Amniotic epithelial cell (primary cell): ENCODE measurements at places on chromosomes 2 and 18.

- DNase-seq, result no peak
These were observed 2.0 kb downstream of the KIF3C start for GRCh38 chr2:25980076-25980887.

- no peak for DNase-seq
These were observed 128.0 kb upstream of the HNRNPA3 start for GRCh38 chr2:177084607-177085006.

GRCh38 chr18:7616661-7617060 lies 49.5 kb downstream of the PTPRM start:
- no peak for DNase-seq

GRCh38 chr2:2464094-2464493 lies 133.0 kb upstream of the MYT1L start:
- DNase-seq, result no peak

DNA sequence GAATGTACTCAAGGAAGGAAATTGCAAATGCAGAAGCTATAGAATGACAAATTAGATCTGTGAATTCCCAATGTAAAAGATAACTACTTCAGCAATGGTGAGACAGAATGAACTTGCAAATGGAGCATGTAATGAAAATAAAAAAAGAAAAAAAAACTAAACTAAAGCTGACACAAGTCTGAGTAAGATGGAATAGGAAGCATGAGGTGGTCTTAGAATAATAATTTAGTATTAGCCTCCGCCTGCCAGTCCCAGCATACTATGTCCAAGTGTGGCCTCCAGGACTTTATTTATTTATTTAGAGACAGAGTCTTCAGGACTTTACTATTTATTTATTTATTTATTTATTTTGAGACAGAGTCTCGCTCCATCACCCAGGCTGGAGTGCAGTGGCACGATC lies 37.4 kb upstream of the SLC39A10 start:
- no peak for DNase-seq

DNA sequence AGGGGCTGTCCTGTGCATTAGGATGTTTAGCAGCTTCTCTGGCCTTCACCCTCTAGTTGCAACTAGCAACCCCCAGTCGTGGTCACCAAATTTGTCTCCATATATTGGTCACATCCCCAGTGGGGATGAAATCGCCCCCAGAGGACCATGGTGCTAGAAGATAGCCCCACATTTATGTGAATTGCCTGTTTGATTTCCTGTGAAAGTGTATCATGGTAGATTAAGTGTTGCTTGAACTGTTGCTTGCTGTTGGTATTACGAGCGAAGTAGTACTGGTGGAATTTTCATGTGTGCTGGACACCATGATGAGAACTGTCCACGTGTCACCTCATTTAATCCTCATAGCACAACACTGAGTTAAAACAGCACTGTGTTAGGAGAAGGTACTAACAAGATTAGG lies 59.4 kb downstream of the TSPYL6 start:
- no peak for DNase-seq

DNA sequence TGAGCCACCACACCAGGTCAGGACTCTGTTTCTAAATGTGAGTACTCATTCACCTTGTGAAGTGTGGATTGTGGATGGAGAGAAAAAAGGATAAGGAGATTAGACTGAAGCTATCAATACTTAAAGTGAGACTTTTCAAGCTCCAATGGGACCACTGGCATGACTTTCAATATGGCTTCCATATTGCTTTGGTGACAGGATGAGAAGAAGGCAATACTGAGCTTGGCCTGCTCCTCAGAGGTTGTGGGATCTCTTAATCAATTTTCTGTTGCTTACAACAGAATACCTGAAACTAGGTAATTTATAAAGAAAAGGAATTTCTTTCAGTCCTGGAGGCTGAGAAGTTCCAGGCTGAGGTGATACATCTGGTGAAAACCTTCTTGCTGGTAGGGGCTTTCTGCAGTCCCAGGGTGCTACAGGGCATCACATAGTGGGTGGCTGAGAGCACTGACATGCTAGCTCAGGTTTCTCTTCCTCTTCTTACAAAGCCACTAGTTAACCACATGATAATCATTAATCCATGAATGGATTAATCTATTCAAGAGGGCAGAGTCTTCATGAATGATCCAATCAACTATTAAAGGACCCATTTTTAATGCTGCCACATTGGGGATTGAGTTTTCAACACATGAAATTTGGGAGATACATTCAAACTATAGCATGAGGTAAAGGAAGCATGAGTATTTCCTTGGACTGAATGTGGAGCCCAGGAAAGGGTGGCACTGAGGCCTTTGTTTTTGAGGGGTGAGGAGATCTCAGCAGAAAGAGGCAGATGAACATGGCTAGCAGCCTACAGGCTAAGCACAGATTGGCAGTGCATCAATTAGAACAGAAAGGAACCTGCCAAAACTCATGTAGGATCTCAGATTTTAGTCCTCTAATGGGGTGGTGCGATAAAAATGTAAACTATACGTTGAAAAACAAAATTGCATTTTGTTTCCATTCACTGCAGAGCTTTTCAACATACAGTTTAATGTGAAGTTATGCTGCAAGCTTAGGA lies 274.5 kb downstream of the PIK3C3 start:
- no peak for DNase-seq

DNA sequence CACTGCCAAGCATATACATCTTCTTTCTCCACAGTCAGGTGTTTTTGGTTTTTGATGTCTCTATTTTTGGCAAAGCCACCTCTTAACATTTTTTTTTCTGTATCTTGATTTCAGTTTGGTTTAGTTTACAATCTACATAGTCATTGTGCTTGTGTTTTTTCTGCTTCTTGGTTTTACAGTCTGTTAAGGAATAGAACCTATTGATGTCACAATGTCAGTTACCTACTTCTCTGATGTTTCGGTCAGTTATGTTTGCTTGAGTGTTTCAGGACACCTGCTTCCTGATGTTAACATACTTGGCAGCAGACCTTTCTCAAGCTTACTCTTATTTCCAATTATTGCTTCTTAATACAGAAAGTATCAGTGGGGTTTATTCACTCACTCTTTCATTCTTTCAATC lies 253.3 kb downstream of the SPAG16 start:
- no peak for DNase-seq

- DNase-seq, result no peak
These were observed 266.5 kb downstream of the EIPR1 start for GRCh38 chr2:3110994-3111666.

DNA sequence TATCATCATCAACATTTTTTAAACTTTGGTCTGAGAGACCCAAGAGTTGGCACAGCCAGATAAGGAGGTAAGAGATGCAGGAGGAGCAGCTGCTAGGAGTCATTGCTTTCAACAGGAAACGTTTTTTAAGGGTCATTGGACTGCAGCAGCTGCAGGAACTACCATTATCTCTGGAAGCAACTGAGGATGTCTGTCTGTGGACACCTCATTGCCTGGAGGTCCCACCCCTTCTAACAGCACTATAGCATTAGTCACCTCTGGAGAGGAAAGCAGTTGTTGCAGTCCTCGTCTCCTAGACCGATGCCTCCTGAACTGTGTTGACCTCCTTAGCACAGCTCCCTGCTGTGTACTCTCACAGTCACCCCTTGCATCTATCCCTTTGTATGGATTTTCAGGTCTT lies 21.5 kb upstream of the FSHR start:
- no peak for DNase-seq

DNA sequence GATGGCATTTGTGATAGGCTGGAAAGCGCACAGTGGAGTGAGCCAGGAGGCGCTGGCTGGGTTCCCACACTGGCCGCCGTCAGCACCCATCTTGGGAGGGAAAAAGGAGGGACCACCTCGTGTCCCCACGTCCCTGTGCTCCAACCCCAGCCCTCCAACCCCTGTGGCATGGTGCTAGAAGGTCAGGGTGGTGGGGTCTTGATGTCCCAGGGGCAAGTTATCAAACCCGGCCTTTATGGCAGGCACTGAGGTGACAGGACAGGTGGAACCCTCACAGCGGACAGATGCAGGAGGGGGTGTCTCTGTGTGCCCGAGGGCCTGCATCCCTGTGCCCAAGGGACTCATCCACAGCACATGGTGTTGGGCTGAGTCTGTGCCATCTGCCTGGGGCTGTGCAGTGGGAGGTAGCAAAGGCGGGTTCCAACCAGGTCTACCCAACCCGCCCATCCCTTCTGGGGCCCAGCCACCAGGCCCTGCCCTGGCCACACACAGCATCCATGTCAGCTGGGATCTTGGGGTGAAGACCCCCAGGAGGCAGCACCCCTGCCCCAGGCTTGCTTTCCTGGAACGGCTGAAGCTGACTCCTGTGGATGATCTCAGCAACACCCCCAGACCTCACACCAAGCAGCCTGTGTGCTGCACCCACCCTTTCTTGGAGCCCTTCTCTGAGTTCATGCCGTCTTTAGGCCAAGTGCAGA lies 246.1 kb downstream of the NDUFA10 start:
- no peak for DNase-seq

DNA sequence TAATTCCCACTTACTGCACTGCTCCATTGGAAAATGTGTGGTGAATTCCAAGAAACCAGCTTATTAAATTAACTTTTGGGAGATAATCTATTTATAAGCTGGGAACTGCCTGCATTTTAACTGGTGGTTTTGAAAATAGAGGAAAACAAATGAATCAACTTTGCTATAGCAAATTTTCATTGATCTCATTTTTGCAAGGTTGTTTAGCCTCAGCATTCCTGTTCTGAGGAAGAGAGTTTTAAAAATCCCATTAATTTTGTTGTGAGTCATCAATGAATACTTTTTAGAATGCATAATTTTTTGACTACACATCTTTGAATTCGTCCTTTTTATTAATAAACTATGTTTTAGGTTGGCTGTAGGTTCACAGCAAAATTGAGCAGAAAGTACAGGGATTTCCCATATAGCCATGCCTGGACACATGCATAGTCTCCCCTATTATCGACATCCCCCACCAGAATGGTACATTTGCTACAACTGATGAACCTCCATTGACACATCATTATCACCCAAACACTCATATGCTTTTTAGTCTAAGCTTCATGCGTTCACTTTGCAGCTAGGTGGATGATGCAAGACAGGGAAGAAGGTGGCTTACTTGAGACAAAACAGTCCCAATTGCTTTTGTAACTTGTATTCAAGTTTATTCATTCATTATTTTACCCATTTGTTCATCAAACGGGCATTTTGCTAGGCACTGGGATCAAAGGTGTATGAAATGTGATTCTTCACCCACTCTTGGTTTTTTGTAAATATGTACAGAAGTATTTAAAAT lies 106.9 kb downstream of the ZNF521 start:
- DNase-seq, result no peak

DNA sequence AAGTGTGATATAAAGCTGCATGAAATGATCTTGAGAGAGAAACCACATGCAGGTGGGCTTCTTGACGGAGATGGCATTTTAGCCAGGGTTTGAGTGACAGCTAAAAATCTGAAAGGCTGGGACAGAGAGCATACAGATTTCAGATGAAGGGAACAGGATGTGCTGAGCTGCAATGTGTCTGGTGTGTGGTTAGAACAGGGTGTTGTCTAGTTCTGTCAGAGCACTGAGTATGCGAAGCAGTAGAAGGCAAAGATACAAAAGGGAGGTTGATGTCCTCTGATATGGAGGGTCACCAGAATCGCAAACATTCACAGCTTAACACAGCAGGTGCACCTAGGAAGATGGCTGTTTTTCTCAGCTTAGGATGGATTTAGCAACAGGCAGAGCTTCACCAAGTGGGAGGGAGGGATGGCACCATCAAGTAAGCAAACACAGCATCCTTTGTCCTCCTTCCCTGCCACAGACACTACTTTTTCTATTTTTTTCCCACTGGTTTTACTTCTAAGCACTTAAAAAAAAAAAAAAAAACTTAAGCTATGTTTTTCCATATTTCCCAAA lies 182.5 kb downstream of the TMX3 start:
- DNase-seq, result peak; percentile 27

- no peak for DNase-seq
These were observed 32.3 kb downstream of the KLF7 start for GRCh38 chr2:207133458-207133819.

DNA sequence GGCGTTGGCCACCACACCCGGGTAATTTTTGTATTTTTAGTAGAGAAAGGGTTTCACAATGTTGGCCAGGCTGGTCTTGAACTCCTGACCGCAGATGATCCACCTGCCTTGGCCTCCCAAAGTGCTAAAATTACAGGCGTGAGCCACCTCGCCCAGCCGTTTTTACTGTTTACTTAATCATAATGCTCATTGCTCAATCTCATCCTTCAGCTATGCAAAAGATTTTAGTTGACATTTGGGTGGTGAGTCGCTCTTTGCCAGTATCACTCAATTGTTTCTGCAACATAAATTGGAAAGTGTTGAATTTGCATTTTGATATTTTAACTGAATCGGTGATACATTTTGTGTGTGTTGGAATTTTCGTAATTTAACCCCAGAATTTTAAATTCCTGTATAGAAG lies 7.8 kb upstream of the ZNF532 start:
- DNase-seq, result peak; percentile 76

DNA sequence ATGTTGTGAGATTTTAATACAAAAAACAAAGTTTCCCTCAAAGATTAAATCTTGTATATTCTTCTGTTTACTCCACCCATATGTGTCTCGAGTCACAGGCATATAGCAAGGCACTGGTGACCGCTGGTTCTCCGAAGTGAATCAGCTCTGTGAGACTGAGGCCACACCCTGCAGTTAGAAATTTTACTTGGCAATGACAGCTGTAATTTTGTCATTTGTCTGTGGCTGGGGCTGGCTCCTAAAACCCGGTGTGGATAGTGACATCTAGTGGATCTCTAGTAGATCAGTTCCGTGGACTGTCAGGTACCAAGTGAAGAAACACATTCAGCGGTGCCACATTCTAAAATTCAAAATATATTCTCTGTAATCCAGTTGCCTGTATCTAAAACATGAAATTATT lies 278.0 kb downstream of the NEDD4L start:
- DNase-seq, result peak; percentile 47

- no peak for DNase-seq
These were observed 4.8 kb downstream of the IMPA2 start for GRCh38 chr18:11986061-11986460.

- DNase-seq, result peak; percentile 67
These were observed at the start of gene TCF7L1 for GRCh38 chr2:85132834-85133637. TCF7L1 (plus strand) TSS chr2:85133392; CDS start chr2:85133685, 293 bp downstream.

DNA sequence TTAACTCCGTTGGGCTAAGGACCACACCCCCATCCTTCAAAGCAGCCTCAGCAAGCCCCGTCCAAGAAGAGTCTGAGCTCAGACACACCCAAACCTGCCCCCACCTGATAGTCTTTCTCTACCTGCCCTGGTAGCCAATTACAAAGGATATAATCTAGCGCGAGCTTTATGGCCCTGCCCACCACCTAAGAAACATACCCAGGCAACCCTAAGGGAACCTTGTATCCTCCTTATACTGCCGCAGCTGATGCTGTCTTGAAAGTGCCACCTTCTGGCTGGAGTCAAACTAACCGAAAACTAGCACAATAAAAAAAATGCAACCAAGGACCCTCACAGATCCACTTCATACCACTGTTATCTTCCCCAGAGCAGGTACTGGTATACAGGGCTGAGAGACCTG lies 628.3 kb upstream of the REG3G start:
- DNase-seq, result no peak

GRCh38 chr18:30081122-30081521 lies 961.4 kb downstream of the DSC3 start:
- no peak for DNase-seq

GRCh38 chr2:48528431-48528830 lies 1.5 kb upstream of the STON1 start:
- DNase-seq, result no peak
